SIG-M5 (cell line): ENCODE measurements at places on chromosomes 13 and 19.

GRCh38 chr19:45780146-45780447 lies 2.2 kb downstream of the DMPK start:
- DNase-seq, result no peak

GRCh38 chr19:55247621-55248099 lies 11.2 kb downstream of the PPP6R1 start:
- no peak for DNase-seq

- DNase-seq, result no peak
Observed at GRCh38 chr19:6378486-6378885, 2.8 kb upstream of the PSPN start.

- DNase-seq, result no peak
Observed at GRCh38 chr13:30479154-30479882, 13.6 kb upstream of the HMGB1 start.

DNA sequence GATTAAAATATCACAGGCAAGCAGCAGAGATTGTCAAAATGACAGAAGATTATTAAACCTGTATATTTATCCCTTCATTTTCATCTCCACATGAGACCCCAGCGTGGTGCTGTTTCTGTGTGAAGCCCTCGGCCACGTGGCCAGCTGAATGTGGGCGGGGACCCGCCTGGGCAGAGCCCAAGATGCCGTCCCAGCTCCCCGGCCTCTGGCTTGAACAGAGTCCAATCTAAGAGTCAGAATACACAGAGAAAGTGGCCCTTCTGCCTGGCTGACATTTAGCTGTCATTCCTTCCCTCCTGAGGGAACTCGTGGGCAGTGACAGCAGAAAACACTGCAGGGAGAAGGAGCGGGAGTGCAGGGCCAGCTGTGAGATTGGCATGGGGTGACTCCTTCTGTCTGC lies 34.9 kb upstream of the UQCRFS1 start:
- DNase-seq, result no peak

GRCh38 chr13:79090552-79091124 lies 315.4 kb downstream of the RBM26 start:
- no peak for DNase-seq

GRCh38 chr13:79621449-79621848 lies 140.5 kb downstream of the NDFIP2 start:
- no peak for DNase-seq

GRCh38 chr13:34000955-34001354 lies 183.0 kb downstream of the RFC3 start:
- DNase-seq, result no peak

DNA sequence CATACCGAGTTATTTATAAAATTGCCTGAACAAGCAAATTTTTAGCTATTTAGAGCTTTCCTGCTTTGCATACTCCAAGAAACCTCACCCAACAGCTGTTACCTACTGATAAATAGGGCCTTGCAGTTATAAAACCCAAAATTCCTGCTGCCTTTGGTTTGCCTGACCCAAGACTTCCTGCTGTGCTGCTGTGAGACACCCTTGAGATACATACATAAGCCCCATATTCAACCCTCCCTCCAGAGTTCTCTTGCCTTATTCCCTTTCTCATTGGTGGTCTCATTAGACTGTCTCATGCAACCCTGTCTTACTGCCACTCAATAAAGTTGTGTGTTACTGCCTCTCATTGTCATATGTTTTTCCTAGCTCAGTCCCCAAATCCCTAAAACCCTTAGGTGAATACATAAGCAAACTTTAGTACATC lies 677.6 kb downstream of the UQCRFS1 start:
- DNase-seq, result no peak

GRCh38 chr19:48398102-48398374 lies 4.6 kb downstream of the GRIN2D start:
- DNase-seq, result no peak

DNA sequence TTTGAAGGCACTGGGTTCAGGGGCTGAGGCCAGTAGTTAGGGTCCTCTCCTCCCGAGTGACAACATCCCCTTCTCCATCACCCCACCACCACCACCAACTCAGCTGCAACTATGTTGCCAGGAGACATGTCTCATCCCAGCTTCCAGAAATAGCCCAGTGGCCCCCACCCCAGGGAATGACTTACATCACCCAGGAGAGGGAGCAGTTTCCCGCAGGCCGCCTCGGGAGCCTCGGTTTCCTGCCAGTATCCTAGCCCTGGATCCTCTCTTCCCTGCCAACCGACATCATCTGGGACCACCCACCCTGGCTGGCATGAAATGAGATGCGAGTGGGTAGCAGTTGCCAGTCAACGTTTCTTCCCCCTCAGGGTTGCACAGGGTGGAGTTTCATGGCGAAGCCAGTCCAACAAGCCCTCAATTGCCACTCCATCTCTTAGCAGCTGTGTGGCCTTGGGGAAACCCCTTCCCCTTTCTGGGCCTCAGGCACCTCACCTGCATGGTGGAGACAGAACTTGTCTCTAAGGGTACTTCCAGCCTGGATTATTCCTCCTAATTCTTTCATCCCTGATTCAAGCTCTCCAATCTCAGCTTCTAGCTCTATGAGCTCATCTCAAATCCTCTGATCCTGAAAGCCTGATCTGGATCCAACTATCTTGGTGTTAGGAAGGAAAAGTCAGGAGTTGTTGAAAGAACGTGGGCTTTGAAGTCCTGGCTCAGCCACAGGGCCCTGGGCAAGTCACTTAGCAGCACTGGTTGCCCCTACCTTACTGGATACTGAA lies 3.9 kb upstream of the GSK3A start:
- no peak for DNase-seq

- DNase-seq, result no peak
Observed at GRCh38 chr13:101785858-101786257, 333.4 kb downstream of the ITGBL1 start.

- DNase-seq, result no peak
Observed at GRCh38 chr13:103908911-103909310, 842.7 kb upstream of the SLC10A2 start.

- DNase-seq, result no peak
Observed at GRCh38 chr13:98576200-98576945, 534 bp downstream of the STK24 start.

DNA sequence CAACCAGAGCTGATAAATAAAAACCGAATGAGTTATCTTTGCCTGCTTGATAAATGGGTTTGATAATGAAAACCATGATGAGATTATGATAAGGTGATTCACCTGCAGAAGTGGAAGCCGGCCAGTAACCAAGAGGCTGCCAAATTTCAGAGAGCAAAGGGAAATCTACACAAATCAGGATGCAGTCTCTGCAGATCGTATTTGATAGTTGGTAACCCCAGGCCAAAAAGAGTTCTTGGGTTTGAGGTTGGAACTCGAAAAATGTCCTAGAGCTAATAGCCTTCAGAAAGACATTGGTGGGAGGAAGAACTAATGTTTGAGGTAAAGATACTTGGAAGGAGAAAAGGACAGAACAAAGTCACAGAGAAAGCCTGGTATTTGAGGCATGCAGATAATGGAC lies 9.6 kb upstream of the LATS2 start:
- no peak for DNase-seq

GRCh38 chr19:8233370-8233769 lies 24.2 kb downstream of the CERS4 start:
- no peak for DNase-seq

DNA sequence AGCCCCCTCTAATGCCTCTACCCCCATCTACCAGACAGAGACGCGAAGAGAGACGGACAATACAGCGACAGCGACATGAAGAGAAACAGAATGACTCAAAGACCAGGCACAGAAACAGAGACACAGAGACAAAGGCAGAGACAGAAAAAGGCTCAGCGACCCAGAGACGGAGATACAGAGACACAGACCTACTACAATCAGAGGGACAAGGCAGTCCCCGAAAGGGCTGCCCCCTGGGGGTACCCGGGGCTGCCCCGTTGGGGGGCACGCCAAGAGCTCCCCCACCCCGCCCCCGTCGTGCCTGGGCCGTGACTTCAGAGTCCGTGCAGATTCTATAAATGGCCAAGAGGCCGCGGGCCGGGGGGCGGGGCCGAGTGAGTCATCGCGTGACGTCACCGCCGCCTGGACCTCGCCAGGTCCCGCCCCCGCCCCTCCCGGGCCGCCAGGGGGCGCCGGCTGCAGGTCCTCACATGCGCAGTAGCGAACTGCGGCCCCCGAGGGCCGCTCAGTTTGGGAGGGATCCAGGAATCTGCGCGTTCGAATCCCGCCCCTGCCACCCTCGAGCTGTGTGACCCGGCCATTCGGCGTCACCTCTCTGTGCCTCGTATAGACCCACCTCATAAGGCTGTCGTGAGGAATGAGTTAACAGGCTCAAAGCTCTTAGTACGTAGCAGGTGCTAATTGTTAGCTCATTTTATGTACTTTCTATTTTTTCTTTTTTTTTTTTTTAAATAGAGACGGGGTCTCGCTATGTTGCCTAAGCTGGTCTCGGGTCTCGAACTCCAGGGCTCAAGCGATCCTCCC lies 2.7 kb upstream of the CNN1 start:
- DNase-seq, result no peak

GRCh38 chr19:16914421-16914820 lies 25.6 kb downstream of the F2RL3 start:
- no peak for DNase-seq

DNA sequence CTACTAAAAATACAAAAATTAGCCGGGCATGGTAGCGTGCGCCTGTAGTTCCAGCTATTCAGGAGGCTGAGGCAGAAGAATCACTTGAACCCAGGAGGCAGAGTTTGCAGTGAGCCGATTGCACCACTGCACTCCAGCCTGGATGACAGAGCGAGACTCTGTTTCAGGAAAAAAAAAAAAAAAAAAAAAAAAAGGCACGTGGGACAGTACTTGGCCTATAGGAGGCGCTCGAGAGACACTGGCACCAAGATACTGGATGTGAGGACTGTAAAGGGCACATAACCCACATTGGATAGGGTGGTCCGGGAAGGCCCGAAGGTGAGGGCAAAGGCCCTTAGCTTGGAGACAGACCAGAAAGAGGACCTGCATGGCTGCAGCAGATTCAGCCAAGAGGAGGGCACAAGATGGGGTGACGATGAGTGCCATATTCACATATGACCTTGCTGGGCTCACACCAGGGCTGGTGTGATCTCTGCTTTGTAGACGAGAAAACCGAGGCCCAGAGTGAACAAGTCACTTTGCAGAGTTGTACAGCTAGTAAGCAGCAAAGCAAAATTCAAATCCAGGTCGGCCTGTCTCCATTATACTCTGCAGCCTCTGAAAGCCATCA lies 89.4 kb downstream of the DPF1 start:
- DNase-seq, result no peak

DNA sequence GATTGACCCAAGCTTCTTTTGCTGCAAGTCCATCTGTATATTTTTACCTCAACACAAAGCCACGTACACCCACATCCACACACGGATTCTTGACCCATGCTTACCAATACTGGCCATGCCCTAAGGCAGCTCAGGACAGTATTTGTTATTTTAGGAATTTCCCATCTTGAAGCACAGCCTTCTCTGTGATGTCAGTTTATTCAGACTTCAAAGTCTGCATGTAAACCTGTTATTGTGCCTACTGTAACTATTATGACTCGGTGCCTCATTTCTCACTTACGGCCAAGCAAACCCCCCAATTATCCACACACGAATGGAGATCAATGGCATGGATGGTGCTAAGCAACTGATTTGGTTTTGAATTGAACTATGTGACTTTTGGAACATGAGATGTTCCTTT lies 17.5 kb downstream of the CLDN10 start:
- DNase-seq, result no peak
